A549 treated with ZK216348 at 1 μM for 4 hours (cell line): ENCODE measurements at places on chromosomes 12 and 14. TPM values are rescaled to one million over a fixed set of nuclear protein-coding genes. Genes with fewer than 3 reads are reported as not detected.

The NEMP1 gene
- total RNA-seq = 11.8 to 18.5 TPM (median 15.2 TPM) in 5 replicates

The MARCHF9 gene
- 6.0 to 9.2 TPM (median 7.8 TPM) in 5 replicates for total RNA-seq

The SERPINA3 gene
- total RNA-seq = 10.4 to 12.3 TPM (median 11.0 TPM) in 5 replicates

The SARNP gene
- total RNA-seq = 87.9 to 174 TPM (median 93.1 TPM) in 5 replicates

The SIX6 gene
- total RNA-seq = not detected in 5 replicates

The GPR135 gene
- total RNA-seq = 0.70 to 1.0 TPM (median 1.0 TPM) in 5 replicates

The STYX gene
- total RNA-seq = 2.9 to 6.1 TPM (median 5.3 TPM) in 5 replicates

The KLRB1 gene
- total RNA-seq = not detected in 5 replicates

The KLHDC1 gene
- total RNA-seq = 0.15 to 0.36 TPM (median 0.26 TPM) in 5 replicates

The SSTR1 gene
- not detected in 5 replicates for total RNA-seq

The SERPINA5 gene
- total RNA-seq = 0.12 to 0.21 TPM in 2 of 5 replicates, not detected in the others

The FSCB gene
- total RNA-seq = not detected in 5 replicates

The ANO4 gene
- 0.07 to 0.55 TPM (median 0.14 TPM) in 4 of 5 replicates, not detected in the other for total RNA-seq

The ATF7IP gene
- 4.4 to 6.3 TPM (median 6.1 TPM) in 5 replicates for total RNA-seq

The CEP170B gene
- total RNA-seq = 13.0 to 30.1 TPM (median 25.4 TPM) in 5 replicates

The ZNF268 gene
- total RNA-seq = 10.7 to 19.4 TPM (median 11.5 TPM) in 5 replicates
